ENCODE measurements at places on chromosomes 3 and 15.
A peak's percentile ranks its signal among the peaks of the same experiment; 100 is the strongest.

DNA sequence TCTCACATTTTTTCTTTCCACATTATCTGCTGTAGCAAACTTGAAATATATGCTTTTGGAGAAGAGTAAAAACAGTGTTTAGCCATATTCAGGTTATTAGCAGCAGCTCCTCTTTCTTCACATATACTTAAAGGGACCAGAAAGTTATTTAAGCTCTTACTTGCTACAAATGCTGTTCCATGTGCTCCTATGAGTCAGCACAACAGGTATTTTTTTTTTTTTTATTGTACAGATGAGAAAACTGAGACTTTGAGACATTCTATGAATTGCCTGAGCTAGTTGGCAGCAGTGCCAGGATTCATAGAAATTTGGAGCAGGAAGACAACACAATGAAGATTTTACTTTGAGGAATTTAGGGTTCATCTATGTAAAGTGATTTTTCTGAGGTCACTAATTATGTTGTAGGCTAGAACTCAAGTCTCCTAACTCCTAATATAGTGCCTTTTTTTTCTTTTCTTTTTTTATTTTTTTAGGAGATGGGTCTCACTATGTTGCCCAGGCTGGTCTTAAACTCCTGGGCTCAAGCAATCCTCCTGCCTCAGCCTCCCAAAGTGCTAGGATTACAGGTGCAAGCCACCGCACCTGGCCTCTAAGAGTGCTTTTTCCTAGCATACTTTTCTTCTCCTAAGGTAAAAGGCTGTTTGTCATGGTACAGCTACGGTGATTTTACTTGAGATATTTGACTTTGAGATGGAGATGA lies 23.6 kb downstream of the SETD5 start:
- DNase-seq, result no peak

DNA sequence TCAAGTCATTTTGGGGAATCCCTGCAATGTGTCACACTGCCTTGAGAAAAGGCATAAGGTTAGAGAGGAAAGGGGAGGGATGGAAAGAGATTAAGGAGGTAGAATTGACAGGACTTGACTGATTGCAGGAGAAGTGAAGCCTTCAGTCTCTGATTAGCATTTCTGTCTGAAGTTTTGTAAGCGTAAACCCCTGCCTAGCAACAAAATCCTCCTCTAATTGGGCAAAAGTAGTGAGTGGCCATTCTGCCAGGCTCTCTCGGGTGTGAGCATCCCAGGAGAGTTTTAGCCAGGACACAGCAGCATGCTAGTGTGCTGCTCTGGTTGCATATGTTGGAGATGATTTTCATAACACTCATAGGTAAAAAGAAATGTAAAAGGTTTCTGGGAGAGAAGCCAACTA lies 117.0 kb upstream of the MRPL3 start:
- DNase-seq, result no peak

DNA sequence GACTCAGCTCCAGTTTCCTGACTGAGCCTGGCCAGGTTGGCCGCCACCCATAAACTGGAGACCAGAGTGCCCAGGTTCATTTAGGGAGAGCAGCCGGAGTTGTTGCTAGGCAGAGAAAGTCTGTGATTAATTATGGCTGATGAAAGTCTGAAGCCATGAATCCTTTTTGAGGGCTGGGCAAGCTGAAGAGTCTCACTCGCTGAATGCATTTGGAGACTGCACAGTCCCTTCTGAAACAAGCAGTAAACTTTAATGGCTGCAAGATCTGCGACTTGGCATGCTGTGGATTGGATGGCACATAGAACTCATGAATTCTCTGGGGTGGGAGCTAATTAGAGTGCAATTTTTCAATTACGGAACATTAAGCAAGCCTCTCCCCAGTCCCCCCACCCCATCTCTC lies 282.1 kb downstream of the RPLP1 start:
- no peak for DNase-seq

GRCh38 chr3:51802106-51802703 lies 23.2 kb upstream of the IQCF6 start:
- DNase-seq, result no peak

GRCh38 chr3:150372722-150373121 lies 35.4 kb upstream of the TSC22D2 start:
- DNase-seq, result no peak

GRCh38 chr3:33942483-33943150 lies 144.2 kb downstream of the PDCD6IP start:
- no peak for DNase-seq

GRCh38 chr15:74540761-74541493 lies at the start of gene ARID3B:
TSS of gene ARID3B (plus strand) at chr15:74541220. CDS start at chr15:74543937, 2,717 bp downstream.
- peak; percentile 93 for DNase-seq

DNA sequence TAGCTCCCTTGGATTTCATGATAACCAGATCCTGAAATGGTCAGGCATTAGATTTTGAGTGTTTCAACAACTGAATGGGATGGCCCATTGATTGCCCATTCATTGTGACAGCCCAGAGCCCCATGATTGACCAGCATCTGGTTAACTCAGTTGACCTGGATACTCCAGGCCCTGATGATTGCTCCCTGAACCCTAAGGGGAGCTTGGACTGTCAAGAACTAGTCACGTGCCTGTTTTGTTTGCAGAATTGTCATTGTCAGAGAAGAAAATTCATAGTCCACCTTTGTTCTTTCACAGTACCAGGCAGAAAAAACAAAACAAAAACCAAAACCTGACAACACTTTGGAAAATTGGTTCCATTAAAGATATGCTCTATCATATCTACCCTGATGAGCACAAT lies 241.3 kb upstream of the ONECUT1 start:
- DNase-seq, result no peak

DNA sequence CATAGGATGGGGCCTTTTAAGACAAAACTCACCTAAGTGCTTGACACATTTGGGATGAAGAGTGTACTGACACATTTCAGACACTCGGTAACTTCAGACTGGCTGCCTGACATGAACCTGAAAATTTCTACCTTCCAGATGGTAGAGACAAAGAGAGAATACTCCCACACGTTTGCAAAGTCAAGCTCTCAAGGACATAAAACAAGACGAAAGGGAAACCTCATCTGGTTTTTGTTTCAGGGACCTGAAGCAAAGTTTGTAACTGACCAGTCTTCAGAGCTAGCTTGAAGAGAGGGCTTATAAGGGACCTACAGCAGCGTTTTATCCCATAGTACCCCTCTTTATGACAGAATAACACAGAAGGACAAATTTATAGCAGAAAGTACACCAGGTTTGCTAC lies 41.9 kb downstream of the ZNF621 start:
- no peak for DNase-seq

- DNase-seq, result no peak
Observed at GRCh38 chr15:63042877-63043334, 359 bp downstream of the TPM1 start.

DNA sequence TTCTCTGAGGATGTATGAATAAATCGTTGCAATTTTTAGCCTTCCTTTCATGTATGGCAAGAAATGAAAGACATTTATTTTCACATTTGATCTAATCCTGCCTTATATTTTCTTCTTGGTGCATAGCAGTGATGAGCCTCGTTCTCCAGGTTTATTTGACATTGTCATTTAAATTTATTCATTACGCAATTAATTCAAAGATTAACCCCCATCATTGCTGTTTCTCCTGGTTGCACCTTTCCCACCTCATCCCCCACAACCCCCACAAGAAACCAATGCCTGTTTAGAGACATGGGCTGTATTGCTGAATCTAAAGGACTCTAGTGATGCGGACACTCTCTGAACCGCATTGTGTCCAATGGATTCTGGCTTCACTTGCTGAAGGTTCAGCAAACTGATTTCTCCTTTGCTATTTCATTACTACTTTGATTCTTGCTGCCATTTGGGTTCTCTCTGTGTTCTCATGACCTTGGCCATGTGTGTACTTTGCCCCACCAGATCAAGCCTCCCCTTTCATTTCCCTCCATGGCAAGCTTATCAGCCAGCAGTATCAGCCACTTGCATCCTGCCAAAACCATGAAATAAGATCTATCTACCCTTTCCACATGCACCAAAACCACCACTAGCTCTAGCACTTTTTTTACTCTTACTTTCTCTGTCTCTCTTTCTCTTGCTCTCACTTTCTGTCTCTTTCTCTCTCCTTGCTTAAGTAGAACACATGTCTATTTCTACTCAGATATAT lies 382.7 kb downstream of the GBE1 start:
- no peak for DNase-seq

GRCh38 chr15:39427705-39428104 lies 153.2 kb upstream of the THBS1 start:
- DNase-seq, result no peak

GRCh38 chr3:99248913-99249312 lies 347.4 kb upstream of the DCBLD2 start:
- no peak for DNase-seq

DNA sequence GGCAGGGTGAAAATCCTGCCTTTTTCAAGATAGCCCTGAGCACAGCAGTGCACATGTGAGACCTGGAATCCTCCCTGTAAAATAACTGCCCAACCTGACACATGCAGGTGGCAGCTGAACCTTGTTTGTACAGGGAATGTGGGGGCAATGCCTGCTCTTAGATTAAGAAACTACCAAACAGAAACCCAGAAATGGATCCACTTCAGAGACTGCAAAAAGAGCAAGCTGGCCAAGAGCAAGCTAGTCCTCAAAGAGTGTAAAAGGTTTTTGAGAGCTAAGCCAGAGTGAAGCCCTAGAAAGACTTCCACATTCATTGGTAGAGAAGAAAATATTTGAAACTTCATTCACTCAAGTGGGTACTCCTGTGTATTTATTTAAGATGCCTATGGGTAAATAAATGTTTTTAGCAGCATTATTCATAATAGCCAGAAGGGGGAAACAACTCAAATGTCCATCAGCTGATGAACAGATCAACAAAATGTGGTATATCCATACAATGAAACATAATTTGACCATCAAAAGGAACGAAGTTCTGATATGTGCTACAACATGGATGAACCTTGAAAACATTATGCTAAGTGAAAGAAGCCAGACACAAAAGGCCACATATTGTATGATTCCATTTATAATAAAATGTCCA lies 96.0 kb upstream of the TSC22D2 start:
- no peak for DNase-seq

- DNase-seq, result no peak
Observed at GRCh38 chr3:141129541-141130011, 78.4 kb downstream of the SPSB4 start.

DNA sequence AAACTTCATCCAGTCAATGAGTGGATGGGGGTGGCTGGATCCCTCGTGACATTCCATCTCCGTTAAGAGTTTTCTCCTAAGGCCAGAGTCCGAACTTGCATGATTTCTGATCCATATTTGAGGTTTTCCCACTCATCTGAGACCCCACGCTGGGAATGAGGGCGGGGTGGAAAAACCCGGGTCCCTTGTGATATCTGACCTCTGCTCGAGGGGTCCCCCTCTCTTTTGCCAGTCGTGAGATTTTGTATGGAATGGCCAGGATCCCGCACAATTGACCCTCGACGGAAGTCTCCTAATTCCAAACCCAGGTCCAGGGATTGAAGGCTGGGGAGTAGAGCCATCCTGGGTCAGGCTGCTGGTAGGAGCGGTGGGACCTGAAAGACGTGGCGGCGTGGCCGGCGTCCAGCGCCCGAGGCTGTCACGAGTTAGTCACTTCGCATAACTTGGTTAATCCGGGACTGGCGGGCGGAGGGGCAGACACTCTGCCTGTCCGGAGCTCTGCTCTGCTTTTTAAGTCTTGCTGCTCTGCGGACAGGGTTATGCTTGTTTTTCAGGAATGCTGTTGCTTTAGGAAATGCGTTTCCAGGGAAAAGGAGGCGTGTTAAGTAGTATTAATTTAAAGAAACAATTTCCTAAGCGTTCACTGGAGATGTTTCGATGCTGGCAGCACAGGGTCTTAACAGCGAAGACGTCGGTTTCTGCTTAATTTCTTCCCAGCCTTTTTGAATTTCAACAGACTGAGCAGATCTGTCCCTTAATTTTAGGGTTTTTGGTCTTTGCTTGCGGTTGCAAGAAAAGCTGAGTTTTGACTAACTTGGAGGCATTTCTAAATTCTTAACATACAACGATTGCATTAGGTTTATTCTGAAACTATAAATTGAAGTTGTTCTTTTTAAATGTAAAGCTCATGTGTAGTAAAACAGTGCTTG lies 69.7 kb upstream of the LRRFIP2 start:
- no peak for DNase-seq

DNA sequence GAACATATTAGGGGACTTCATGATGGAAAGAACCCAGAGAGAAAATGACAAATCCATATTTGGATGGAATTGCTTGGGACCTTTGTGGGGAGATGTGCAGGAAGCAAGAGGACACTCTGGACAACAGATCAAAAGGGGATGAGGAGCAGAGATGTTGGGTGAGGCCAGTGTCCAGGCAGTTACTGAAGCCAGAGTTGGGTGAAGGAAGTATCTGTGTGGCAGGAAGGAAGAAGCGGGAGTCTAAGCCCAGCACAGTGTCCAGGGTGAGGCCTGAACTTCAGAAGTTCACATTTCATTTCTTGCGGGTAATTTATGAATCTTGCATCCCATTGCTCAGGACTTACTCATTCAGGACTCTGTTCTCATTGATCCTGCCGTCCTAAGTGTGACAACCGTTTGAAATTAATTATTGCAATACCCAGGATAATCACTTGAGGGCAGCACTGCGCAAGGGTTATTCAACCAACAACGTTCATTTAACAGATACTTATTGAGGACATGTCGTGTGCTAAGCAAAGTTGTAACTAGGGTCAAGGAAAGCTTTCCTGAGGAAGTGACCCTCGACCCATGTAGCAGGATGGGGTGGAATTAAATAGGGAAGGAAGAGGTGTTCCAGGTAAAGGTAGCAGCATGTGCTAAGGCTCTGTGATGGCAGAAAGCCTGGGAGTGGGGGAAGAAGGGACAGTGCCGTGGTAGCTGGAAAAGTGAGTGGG lies 61.3 kb upstream of the CMTM8 start:
- peak; percentile 20 for DNase-seq

- DNase-seq, result no peak
Observed at GRCh38 chr3:154398084-154398967, 31.7 kb downstream of the GPR149 start.

DNA sequence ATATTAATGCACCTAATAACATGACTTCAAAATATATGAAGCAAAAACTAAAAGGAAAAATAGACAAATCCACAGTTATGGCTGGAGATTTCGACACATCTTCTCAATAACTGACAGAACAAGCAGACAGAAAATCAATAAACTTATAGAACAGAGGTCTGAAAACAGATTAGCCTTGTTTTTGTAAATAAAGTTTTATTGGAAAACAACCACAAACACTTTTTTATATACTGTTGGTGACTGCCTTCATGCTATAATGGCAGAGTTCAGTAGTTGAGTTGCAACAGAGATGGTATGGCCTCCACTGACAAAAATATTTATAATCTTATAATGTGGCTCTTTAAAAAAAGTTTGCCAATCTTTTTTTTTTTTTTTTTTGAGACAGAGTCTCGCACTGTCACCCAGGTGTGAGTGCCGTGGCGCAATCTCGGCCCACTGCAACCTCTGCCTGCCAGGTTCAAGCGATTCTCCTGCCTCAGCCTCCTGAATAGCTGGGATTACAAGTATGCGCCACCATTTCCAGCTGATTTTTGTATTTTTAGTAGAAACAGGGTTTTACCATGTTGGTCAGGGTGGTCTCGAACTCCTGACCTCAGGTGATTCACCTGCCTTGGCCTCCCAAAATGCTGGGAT lies 52.2 kb upstream of the GATA2 start:
- DNase-seq, result no peak

- no peak for DNase-seq
Observed at GRCh38 chr15:31569836-31570235, 243.2 kb downstream of the KLF13 start.

GRCh38 chr15:41205315-41205714 lies 25.2 kb downstream of the EXD1 start:
- no peak for DNase-seq
